NCI-H1105 treated with DMSO at 0.1 percent for 48 hours (cell line): ENCODE measurements at places on chromosomes 11 and 22.

DNA sequence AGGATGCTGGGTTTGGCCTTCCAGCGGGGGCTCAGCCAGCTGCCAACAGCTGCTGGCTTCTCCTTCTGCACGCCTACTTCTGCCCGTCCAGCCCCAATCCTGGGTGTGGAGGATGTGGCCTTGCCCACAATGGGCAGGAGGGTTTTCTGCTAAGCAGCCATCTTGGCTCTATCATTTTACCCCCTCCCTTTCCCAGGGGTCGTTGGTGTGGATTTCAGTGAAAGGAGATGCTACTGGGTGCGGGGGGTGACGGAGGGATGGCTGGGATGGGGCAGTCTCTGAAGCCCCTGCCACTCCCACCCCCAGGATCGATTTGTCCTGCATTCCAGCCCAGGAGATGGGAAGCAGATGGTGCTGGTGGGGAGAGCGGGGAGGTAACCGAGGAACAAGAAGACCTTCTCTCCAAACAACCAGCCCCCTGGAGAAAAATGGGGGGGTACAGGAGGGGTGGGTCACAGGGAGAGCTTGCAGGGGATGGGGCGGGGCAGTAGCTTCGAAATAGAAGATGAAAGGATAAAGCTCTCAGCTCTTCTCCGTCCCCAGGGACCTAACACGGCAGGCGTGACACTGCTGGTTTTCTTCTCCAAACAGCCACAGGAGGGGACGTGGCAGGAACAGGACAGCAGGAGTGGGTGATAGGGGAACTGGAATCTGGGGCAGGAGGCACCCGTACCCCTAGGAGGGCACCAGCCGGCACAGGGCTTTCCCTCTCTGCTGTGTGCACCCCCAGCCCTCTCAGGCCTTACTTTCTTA, 68.9 kb downstream of the NECTIN1 start:
- DNase-seq, result no peak

- DNase-seq, result no peak
Measured at GRCh38 chr11:94769880-94770279, 1.7 kb downstream of the AMOTL1 start.

DNA sequence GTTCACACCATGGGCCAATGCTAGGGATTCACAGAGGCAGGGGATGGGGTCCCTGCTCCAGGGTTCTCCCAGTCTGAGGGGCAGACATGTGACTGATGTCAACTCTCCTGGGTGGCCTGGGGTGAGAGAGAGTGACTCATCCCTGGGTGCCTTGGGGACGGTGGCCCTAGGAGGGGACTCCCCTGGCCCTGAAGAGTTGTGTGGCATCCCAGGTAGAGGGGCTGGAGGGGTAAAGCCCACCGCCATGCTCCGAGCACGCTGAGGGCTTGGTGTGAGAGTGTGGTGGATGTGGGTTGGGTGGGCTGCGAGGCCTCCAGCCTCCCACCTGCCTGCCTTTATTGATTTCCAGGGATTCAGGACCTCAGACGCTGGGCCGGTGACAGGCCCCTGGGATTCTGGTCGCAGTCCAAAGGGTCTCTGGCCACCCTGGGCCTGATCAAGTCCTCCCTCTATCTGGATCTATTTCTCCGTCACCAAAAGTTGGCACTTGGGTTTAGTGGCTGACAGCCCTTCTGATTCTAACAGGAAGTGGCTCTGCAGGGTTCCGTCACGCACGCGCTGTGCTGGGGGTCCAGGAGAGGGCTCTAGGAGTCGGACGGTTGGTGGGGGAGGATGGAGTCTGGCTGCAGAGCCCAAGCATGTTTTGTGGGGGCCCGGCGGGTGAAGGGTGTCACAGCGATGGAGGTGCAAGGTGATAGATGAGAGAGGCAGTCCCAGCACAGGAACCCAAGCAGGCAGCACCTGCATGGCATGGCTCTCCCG, 27.3 kb upstream of the WNT7B start:
- DNase-seq, result no peak

DNA sequence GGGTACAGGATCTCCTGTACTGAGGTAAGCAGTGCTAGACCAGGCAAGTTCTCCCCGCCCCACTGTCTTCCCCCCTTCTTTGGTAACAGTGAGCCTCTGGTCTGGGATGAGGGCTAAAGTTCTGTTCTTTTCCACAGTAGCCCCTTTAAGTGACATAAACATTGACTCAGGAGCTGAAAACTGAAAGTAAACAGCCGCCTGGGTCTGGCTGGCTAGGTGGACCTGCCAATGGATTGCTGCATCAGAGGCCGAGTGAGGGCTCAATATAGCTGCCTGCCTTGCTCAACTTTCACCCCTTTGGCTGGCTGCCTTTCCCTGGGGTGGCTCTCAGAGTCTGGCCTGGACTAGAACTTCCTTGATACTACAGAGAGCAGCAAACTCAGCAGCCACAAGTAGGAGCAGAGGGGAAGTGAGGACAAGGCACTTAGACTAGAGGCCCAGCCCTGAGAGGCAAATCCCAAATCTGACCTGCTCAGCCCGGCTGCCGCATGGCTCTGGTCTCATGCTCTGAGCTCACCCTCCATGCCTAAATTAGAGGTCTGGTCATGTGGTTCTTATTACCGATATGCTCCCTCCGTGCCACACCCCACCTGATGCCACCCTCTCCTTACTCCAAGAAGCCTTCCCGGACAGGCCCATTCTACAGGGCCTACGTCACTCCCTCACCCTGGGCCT, 9.6 kb upstream of the UCP3 start:
- DNase-seq, result no peak

- DNase-seq, result peak; percentile 9
Measured at GRCh38 chr22:32206774-32207758, 2.2 kb upstream of the RFPL2 start.

GRCh38 chr22:32569956-32570355, 95.3 kb downstream of the FBXO7 start:
- DNase-seq, result no peak

GRCh38 chr11:2477254-2477653, 32.4 kb downstream of the KCNQ1 start:
- DNase-seq, result no peak

DNA sequence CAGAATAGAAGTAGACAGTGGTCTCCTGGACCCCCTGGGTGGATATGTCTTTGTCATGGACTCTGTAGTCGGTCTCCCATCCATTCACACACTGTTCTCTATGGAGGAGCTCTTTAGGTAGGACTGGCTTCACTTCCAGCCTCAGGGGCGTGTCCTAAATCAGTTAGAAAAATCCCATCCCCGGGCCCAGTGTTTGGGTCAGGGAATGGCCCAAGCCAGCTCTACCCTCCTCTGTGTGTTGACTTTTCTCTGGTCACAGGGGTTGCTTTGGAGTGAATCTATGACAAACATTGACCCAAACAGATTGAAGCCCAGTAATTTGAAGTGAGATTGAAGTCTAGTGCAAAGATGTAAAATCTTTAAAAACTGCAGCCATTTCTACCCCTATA, 34.0 kb downstream of the WEE1 start:
- DNase-seq, result no peak

DNA sequence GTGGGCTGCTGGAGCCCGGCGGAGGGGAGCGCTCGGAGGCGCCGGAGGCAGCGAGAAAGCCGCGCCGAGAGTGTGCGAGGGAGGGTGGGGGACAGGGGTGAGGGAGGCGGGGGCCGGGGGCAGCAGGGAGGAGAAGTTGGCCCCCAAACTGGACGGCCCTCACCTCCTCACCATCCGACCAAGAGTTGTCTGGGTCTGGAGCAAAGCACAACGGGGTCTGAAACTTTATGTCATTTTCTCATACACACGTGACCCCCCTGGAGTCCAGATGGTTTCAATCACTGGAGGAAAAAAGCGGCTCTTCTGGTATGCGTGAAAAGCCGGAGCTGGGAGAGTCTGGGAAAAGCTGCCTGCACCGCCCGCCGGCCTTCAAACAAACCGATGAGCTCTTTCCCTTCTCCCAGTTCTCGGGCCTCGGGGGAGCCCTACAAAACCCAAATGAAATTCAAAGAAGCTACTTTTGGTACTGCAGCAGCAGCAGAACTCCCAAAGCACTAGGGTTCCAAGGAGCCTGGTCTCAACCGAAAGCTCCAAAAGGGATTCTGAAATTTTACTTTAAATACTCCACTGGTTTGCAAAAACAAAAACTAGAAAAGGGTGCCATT, 39.7 kb upstream of the AKIP1 start:
- peak; percentile 26 for DNase-seq

- DNase-seq, result no peak
Measured at GRCh38 chr11:35326266-35326879, 93.0 kb downstream of the SLC1A2 start.

GRCh38 chr11:125591649-125592304, 875 bp upstream of the STT3A start:
- DNase-seq, result peak; percentile 42

GRCh38 chr11:118887206-118887605, 3.5 kb downstream of the CXCR5 start:
- no peak for DNase-seq

DNA sequence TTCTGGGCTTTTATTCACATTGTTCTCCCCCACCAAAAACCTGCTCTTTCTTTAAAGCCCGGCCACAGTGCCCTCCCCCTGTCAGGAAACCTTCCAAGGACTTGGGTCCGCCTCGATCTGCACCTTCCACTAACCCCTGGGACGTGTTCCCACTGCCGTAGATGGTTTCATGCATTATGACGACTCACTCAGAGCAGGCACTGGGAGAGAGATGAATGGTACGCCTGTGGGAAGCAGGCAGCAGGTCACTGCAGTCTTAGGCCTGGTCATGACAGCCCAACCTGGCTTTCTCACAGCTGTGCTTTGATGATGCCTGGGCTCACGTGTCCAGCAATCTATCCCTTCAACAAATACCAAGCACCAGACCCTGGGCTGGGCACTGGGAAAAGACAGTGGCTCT, 115.7 kb downstream of the WNT7B start:
- DNase-seq, result no peak

DNA sequence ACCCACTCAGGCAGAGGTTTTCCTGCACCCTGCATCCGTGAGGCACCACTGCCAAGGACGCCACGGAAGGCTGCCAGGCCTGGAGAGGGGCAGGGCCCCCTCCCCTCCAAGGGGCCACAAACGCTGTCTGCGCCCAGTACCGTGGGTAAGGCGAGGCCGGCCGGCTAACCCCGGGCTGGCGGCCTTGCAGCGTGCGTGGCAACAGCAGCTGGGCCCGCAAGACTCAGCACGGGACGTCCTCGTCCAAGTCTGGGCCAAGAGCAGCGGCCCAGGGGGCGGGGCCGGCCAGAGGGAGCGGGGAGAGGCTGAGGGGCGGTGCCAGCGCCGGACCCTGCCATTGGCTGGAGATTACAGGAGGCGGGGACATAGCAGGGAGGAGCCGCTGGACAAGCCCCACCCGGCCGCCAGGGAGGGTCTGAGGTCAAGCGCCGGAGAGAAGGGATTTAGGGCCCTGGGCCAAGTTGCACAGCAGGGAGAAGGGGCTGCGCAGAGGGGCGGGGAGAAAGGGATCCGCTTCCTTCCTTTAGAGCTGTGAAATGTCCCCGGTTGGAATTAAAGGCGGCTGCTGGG, 16.0 kb downstream of the SLC43A1 start:
- peak; percentile 91 for DNase-seq

GRCh38 chr22:35064664-35065063, 1.3 kb upstream of the ISX start:
- DNase-seq, result no peak

GRCh38 chr11:14414470-14415461, 55.8 kb upstream of the RRAS2 start:
- DNase-seq, result no peak

DNA sequence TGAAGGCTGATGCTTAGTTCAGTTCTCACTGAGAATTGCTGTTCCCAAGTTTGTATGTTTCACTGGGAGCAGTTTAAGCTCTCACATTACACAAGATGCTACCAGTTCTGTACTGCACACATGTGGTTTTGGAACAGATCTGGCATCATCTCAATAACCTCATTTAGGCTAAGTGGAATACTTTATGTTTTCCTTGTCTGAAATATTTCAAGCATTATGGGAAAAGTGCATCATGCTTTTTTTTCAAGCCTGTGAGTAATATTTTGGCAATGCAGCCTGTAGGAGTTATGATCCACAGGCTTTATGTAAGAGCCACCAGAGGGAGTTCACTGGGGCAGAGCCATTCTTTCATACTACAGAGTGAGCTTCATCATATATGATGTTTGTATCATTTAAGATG, 141.5 kb downstream of the OR4C45 start:
- DNase-seq, result peak; percentile 38

GRCh38 chr22:50604256-50605001, 3.8 kb downstream of the MAPK8IP2 start:
- DNase-seq, result no peak
